ENCODE measurements at places on chromosomes 7 and 10.

DNA sequence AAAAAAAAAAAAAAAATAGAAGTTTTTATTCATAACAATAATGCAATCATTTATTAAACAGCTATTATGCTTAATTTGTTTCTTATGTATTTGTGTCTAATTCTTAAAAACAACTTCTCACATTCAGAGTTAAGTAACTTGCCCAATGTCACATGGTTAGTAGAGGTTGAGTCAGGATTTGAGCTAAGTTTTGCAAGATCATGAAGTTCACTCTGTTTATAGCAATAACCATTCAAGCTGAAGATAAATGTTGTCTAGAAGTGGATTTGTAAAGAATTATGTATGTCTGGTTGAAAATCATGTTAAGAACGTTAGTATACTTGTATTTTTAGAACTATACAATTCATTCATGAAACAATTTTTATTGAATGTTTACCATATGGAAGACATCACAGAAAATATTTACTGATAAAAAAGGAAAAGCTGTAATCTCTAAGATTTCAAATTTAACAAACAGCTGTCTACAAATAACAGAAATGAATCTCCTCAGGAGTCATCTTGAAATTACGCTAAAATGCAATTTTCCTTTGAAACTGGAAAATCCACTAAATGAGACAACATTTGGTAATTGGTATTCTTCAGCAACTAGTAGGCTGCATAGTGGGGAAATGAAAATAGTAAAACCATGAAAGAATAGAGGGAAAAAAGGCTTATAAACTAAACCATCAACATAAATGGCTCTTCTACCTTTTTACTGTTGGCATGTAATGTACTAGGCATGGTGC, 70.5 kb upstream of the AHR start:
- DNase-seq, result no peak

- DNase-seq, result no peak
These were observed 80.8 kb upstream of the RHOBTB1 start for GRCh38 chr10:61024856-61025201.

DNA sequence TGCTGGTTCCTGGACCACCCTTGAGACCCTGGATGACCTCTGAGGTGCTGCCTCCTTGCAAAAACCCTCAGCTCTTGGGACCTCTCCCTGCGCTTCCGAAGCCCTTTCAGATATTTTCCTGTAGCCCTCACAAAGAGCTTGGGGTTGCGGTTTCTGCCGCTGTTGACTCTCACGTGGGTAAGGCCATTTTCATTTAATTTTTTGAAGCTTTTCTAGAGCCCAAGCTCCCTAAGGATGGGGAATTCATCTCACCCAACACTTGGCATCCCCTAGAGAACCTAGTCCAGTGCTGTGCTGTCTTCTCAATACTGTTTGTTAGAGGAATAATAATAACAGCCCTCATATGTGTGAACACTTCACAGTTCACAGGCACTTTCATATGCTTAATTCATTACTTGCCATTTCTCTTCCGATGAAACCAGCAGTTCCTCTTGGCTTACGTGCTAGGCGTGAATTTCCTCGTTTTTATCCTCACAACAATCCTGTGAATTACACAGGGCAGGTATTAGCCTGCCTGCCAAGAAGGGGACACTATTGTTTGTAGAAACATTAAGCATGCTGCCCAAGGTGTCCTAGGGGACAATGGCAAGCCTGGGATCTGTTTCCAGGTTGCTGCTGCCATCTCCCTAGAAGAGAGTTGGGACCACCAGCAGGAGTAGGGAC, 71.6 kb upstream of the CTBP2 start:
- DNase-seq, result no peak

DNA sequence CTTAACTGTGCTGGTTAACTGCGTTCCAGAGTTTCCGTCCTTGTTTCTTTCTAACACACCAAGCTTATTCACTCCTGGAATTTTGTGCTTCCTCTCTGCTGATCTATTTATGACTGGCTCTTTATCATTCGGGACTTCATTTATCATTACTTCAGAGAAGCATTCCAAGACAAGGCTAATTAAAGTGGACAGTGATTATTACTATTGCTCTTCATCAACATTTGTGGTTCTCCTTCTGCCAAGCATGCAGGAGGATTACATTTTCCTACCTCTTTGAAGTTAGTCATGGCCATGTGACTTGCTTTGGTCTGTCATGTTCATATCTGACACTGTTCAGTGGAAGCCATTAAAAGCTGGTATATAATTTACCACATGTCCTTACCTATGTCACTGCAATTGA, 172.4 kb upstream of the AGR3 start:
- no peak for DNase-seq

DNA sequence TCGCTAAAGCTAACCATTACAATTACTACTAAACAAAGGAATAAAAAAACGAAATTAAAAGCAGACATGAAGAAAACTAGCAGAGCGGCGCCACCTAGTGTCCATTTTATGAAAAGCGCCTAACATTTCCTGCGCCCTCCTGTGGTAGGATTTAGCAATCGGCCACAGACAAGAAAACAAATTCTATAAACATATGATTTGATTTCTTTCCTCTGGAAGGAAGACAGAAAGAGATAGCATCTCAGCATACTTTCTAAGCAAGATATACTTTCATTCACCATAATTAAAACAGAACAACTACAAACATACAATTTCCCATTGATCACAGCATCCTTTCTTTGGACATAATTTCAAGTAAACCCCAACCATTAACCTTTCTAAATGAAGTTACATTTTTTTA, 337.7 kb upstream of the NPVF start:
- peak; percentile 18 for DNase-seq

- DNase-seq, result no peak
These were observed 18.4 kb upstream of the EXOC6 start for GRCh38 chr10:92829786-92830377.

DNA sequence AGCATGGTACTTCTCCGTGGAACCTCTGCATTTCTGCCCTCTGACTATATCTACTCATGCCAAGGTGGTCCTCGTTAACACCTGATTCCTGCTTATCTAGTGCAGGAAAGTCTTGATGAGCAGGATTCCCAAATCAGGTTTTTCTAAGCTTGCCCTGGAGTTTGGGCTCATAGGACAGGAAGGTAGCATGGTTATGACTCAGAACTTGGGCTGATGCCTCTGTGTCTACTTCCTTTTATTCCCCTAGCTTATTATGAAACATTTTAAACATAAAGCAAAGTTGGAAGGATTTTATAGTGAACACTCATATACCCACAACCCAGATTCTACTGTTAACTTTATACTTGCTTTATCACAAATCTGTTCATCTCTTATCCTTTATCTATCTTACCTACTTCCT, 5.6 kb downstream of the SUFU start:
- no peak for DNase-seq

GRCh38 chr10:79074732-79075131, 6.0 kb downstream of the ZMIZ1 start:
- DNase-seq, result no peak

- no peak for DNase-seq
These were observed 140.2 kb downstream of the LCOR start for GRCh38 chr10:96972264-96972663.

- DNase-seq, result no peak
These were observed 1.5 kb upstream of the MEST start for GRCh38 chr7:130490311-130490791.

DNA sequence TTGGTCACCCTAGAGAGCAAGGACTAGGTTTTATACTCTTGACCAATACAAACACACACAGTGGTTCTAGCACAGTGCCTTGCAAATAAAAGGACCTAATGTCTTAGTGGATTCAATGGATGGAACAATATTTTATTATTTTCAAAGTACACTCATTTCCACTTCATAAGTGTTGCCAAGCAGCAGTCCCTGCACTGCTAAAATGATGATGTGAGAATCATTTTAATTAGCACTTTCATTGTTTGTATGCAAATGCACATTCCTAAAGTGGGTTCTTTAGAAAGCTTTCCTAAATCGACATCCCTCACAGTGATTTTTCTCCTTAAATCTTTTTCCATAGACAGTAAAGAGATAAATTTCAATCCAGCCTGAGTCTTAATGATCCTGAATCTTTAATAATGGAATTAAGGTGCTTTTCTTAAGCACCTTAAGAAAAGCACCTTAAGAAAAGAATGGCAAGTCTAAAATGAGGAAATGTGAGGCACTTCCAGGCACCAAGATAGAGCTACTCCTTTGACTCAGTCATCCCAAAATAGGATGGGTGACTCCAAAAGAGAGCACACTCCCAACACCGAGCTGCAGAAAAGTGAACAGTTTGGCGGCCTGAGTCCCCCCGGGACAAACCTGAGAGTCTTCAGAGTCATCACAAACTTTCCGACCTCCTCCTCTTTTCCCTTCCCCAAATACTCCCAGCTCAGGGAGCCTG, 84.5 kb downstream of the SORBS1 start:
- DNase-seq, result no peak

GRCh38 chr7:73354196-73354595, 26.2 kb downstream of the FKBP6 start:
- DNase-seq, result no peak

GRCh38 chr10:76244061-76244686, 812.8 kb downstream of the LRMDA start:
- DNase-seq, result no peak

DNA sequence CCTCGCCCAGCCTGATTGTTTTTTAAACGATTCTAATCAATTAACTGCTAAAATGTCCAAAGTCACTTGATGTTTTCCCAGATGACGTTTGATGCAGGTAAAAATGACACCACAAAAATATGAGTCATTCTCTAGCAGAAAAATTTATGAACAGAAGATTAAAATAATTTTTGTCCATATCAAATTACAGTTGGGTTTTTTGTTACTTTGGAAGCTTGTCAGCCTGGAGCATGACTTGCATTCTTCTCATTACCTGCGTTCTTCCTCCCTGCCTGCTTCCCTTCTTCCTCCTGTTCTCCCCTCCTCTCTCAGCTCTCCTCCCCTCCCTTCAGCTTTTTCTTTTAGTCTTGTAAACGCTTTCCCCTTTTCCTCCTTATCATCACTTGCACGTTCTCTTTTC, 18.7 kb downstream of the IL15RA start:
- no peak for DNase-seq

DNA sequence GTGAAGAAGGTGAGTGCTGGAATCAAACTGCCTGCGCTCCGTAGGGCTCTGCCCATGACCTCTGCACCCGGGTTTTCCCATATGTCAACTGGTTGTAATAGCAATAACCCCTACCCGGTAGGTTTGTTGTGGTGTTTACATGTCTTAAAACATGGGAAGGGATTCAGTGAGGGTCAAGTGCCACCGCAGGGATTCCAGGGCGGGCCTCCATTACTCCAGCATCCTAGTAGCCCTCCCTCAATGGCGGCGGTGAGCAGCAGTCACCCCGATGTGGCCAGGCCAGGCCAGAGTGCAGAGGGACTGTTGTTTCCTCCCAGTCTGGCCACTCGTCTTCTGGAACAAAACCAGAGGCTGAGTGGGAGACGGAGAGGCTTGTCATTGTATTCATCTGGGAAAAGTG, 37.6 kb upstream of the ENO4 start:
- no peak for DNase-seq

GRCh38 chr10:3031490-3031889, 35.9 kb upstream of the PFKP start:
- DNase-seq, result no peak

DNA sequence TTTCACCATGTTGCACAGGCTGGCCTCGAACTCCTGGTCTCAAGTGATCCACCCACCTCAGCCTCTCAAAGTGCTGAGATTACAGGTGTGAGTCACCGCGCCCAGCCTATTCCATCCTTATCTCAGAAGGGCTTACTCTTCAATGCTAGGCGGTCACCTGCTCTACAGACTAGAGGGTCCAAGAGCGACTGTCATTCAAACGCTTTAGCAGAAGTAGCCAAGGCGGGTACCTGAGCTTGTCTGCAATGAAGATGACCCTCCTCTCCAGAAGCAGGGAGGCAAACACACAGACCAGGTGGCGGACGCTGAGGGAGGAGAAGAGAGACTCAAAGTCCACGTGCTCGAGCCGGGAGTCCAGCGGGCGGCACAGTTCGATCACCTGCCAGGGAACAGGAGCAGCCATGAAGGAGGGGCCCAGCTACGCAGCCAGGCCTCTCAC, 65.1 kb upstream of the MKRN1 start:
- no peak for DNase-seq

- DNase-seq, result no peak
These were observed 66.8 kb upstream of the SEPHS1 start for GRCh38 chr10:13414855-13415254.

- no peak for DNase-seq
These were observed 45.1 kb upstream of the INPP5A start for GRCh38 chr10:132492323-132493025.

- DNase-seq, result no peak
These were observed 98.0 kb downstream of the SPAG6 start for GRCh38 chr10:22443175-22443901.

DNA sequence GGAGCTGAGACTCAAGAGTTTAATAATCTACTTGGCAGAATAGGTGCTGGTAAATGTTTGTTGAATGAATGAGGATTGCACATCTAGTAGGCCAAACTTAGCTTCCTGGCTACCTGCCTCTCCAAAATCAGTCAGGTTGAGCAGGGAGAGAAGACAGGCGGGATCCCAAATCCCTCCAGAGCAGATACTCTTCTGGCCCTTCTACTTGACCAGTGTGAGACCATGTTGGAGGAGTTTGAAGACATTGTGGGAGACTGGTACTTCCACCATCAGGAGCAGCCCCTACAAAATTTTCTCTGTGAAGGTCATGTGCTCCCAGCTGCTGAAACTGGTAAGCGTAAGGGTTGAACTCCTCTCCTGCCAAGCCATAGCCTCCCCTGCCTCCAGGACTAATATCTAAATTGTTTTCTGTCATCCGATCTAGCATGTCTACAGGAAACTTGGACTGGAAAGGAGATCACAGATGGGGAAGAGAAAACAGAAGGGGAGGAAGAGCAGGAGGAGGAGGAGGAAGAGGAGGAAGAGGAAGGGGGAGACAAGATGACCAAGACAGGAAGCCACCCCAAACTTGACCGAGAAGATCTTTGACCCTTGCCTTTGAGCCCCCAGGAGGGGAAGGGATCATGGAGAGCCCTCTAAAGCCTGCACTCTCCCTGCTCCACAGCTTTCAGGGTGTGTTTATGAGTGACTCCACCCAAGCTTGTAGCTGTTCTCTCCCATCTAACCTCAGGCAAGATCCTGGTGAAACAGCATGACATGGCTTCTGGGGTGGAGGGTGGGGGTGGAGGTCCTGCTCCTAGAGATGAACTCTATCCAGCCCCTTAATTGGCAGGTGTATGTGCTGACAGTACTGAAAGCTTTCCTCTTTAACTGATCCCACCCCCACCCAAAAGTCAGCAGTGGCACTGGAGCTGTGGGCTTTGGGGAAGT, 2.2 kb upstream of the MBLAC1 start:
- no peak for DNase-seq

GRCh38 chr10:9615189-9615588, 1402.5 kb upstream of the CELF2 start:
- no peak for DNase-seq

GRCh38 chr10:104260775-104261115, 6.1 kb downstream of the GSTO1 start:
- DNase-seq, result no peak

- DNase-seq, result no peak
These were observed 139.3 kb upstream of the COBL start for GRCh38 chr7:51455948-51456347.

- no peak for DNase-seq
These were observed 2.1 kb upstream of the PALD1 start for GRCh38 chr10:70476249-70477035.

Measured in stimulated activated CD4-positive, alpha-beta T cell treated with anti-CD3 and anti-CD28 coated beads, Interleukin-15, amount 100 ng/mL, for 48 hours (primary cell).